ENCODE measurements at places on chromosomes 13 and 19.

- H3K36me3 ChIP-seq = no peaks in the 10 kb centered on the region
- peak overlapping the region; percentile 96 for H3K27ac ChIP-seq
- no peak for DNase-seq
- H3K4me3 ChIP-seq = peak overlapping the region; percentile 91
Observed at GRCh38 chr19:11088506-11089253, 583 bp upstream of the LDLR start.

- no peak overlapping the region for H3K27ac ChIP-seq
- H3K4me1 ChIP-seq = no peaks in the 10 kb centered on the region
- no peaks in the 10 kb centered on the region for H3K27me3 ChIP-seq
- H3K36me3 ChIP-seq = no peaks in the 10 kb centered on the region
- DNase-seq = no peak
Observed at GRCh38 chr13:71513411-71514033, 353.5 kb downstream of the DACH1 start.

GRCh38 chr19:14022469-14022868 is 5.5 kb upstream of the RLN3 start:
- H3K4me3 ChIP-seq = no peak overlapping the region
- H3K27me3 ChIP-seq = no peaks in the 10 kb centered on the region
- no peak for DNase-seq
- H3K27ac ChIP-seq = no peak overlapping the region
- no peaks in the 10 kb centered on the region for H3K36me3 ChIP-seq

GRCh38 chr13:110634558-110634957 is 19.2 kb downstream of the NAXD start:
- H3K4me1 ChIP-seq = peaks cover 10% of the 10 kb centered on the region
- no peak for DNase-seq
- H3K36me3 ChIP-seq = no peaks in the 10 kb centered on the region

- H3K4me3 ChIP-seq = no peak overlapping the region
- no peaks in the 10 kb centered on the region for H3K4me1 ChIP-seq
- H3K36me3 ChIP-seq = no peaks in the 10 kb centered on the region
- no peak for DNase-seq
Observed at GRCh38 chr13:51243832-51244231, 21.6 kb downstream of the FAM124A start.

DNA sequence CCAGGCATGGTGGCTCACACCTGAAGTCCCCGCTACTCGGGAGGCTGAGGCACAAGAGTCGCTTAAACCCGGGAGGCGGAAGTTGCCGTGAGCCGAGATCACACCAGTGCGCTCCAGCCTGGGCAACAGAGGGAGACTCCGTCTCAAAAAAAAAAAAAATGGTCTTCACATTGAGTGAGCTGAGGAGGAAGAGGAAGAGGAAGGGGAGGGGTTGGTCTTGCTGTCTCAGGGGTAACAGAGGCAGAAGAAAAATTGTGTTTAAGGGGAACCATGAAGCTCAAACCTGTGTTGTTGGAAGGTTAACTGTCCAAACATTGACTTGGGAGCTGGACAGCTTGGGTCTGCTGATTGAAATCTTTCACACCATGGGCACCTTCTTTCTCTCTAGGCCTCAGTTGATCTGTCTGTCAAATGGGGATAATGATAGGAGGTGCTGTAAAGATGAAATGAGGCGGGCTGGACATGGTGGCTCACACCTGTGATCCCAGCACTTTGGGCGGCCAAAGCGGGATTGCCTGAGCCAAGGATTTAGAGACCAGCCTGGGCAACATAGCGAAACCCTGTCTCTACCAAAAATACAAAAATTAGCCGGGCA is 9.8 kb upstream of the SLC44A2 start:
- peak overlapping the region; percentile 44 for H3K4me3 ChIP-seq
- peak overlapping the region; percentile 82 for H3K27ac ChIP-seq
- DNase-seq = no peak

DNA sequence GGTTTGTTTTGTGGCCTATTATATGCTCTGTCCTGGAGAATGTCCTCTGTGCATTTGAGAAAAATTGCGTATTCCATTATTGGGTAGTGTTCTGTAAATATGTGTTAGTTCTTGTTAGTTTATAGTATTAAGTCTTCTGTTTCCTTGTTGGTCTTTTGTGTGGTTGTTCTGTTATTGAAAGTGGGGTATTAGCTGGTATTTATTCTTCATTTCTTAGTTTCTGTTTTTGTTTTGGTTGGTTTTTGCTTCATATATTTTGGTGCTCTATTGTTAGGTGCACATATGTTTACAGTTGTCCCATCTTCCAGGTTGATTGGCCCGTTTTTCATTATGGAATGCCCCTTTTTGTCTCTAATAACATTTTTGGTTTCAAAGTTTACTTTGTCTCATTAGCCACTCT is 77.3 kb downstream of the DNAJC15 start:
- no peak for DNase-seq
- peaks cover 6% of the 10 kb centered on the region for H3K36me3 ChIP-seq
- no peaks in the 10 kb centered on the region for H3K27me3 ChIP-seq
- no peak overlapping the region for H3K27ac ChIP-seq

- H3K4me3 ChIP-seq = no peak overlapping the region
- H3K27me3 ChIP-seq = peaks cover 5% of the 10 kb centered on the region
- no peak for DNase-seq
- H3K27ac ChIP-seq = no peak overlapping the region
Observed at GRCh38 chr13:51318015-51318414, 21.5 kb upstream of the SERPINE3 start.

DNA sequence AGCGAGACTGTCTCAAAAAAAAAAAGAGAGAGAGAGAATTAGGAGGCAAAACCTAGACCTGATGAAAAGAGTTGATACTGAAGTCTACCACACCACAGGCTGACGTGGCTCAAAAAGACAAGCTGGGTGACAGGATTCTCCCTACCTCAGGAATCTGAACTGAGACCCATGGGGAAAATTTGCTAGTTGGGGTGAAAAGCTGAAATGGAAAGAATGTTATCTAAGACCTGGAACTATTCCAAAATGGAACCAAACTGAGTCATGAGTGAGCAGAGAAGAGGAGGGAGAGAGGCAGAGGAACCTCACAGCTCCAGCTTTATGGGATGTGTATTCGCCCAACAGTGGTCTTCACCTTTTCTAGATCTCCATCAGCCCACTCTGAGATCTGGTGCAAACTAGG is 11.7 kb downstream of the SMG9 start:
- H3K27me3 ChIP-seq = no peaks in the 10 kb centered on the region
- DNase-seq = no peak
- peak overlapping the region; percentile 39 for H3K27ac ChIP-seq
- peaks cover 38% of the 10 kb centered on the region for H3K36me3 ChIP-seq
- no peak overlapping the region for H3K4me3 ChIP-seq
- peaks cover 20% of the 10 kb centered on the region for H3K4me1 ChIP-seq

DNA sequence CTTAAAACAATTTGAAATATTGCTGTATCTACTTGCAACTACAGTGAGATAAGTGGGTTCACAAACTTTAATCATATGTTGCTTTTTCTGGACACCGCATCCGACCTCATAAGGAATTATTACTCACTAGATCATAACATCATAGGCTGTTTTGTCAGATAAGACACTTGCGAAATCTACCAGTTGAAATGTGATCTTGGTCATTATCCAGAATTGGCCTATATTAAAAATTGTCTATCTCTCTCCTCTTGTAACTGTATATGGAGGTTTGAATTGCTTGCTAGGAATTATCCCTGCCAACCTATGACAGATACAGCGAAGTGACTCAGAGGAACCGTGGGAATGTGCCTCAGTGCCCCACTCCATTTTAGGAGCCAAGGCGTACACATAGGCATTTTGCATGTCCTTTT is 117.0 kb upstream of the POSTN start:
- no peak overlapping the region for H3K4me3 ChIP-seq
- H3K27ac ChIP-seq = no peak overlapping the region
- DNase-seq = no peak
- peaks cover 4% of the 10 kb centered on the region for H3K36me3 ChIP-seq
- no peaks in the 10 kb centered on the region for H3K4me1 ChIP-seq

GRCh38 chr13:30971575-30971974 is 39.1 kb downstream of the TEX26 start:
- no peaks in the 10 kb centered on the region for H3K4me1 ChIP-seq
- H3K36me3 ChIP-seq = no peaks in the 10 kb centered on the region
- DNase-seq = no peak
- no peak overlapping the region for H3K27ac ChIP-seq

DNA sequence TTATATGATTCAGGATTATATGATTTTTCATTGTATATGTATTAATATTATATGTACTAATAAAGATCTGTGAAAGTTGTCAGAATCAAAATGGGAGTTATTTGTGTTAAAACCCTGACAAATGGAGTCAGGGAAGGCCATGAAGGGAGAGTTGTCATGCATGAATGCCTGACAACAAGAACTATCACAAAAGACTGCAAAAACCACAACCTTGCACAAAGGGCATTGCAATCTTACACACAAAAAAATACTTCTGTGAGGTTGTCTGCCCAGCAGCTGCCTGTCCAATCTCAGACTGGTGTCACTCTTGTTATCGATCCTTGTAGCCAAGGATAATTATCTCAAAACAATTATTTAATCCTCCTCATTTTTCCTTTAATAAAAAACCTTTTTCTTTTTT is 21.2 kb upstream of the RBM26 start:
- no peak for DNase-seq
- H3K36me3 ChIP-seq = no peaks in the 10 kb centered on the region
- H3K4me3 ChIP-seq = no peak overlapping the region
- peaks cover 8% of the 10 kb centered on the region for H3K4me1 ChIP-seq
- H3K27me3 ChIP-seq = no peaks in the 10 kb centered on the region
- H3K27ac ChIP-seq = no peak overlapping the region

GRCh38 chr19:34991542-34992333 is 8.4 kb upstream of the GRAMD1A start:
- no peak overlapping the region for H3K27ac ChIP-seq
- peak overlapping the region; percentile 63 for H3K4me3 ChIP-seq
- H3K4me1 ChIP-seq = peaks cover 27% of the 10 kb centered on the region
- no peaks in the 10 kb centered on the region for H3K27me3 ChIP-seq

DNA sequence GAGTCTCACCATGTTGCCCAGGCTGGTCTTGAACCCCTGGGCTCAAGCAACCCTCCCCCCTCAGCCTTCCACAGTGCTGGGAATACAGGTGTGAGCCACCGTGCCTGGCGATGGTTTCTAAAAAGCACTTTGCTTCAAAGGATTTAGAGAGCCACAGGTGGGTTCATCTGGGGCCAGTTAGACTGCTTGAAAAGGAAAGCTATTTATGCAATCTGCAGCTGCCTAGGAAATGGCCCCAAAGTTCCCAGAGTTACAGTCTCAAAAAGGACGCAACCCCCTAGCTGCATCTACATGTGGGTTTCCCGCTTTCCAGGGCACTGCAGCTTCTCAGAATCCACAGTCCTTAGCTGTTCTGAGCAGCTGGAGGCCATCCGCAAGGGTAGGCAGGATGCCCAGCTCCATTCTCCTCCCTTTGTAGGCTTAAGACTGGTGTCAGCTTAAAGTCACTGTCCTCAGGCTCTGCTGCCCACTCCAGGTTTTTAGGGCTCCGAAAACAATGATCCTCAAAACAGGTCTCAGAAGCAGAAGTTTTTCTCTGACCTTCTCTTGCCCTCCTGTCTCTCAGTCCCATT is 41.4 kb downstream of the ZNF823 start:
- no peak overlapping the region for H3K4me3 ChIP-seq
- no peaks in the 10 kb centered on the region for H3K36me3 ChIP-seq
- peaks cover 18% of the 10 kb centered on the region for H3K27me3 ChIP-seq
- H3K27ac ChIP-seq = no peak overlapping the region

- H3K36me3 ChIP-seq = no peaks in the 10 kb centered on the region
- H3K4me3 ChIP-seq = no peak overlapping the region
- H3K27ac ChIP-seq = no peak overlapping the region
- H3K27me3 ChIP-seq = no peaks in the 10 kb centered on the region
- no peaks in the 10 kb centered on the region for H3K4me1 ChIP-seq
- no peak for DNase-seq
Observed at GRCh38 chr19:55492362-55492944, 4.2 kb downstream of the SSC5D start.

GRCh38 chr13:90773681-90774080 is 573.8 kb upstream of the MIR17HG start:
- no peak for DNase-seq
- H3K27ac ChIP-seq = no peak overlapping the region
- no peaks in the 10 kb centered on the region for H3K4me1 ChIP-seq
- H3K4me3 ChIP-seq = no peak overlapping the region

DNA sequence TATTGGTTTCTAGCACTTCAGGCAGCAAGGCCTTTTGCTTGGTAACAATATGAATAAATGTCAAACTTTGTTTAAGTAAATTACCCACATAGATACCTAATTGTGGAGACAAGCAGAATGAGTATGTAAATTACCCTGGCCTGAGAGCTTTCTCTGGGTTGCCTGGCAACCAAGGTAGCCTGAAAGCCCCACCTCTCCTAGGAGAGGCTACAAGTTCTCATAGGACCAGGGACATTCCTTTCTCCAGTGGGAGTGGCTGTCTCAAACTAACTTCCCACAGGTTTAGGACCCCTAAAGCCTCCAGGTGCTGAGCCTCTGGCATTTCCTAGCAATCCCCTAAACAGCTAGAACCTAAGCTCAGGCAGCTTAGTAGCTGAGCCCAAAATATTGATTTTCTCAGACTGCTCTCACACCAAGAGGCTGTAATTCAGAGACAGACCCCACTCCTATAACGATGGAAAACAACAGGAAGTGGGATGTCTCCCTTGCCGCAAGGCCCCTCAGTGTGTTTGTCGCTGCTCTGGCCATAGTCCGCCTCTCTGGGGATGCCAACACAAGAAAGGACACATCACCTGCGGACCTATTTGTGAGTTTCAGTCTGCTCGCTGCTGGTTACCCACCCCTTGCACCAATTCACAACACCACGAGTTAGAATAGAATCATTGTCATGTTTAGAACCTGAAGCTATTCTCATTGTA is 207.3 kb downstream of the DLEU7 start:
- H3K4me3 ChIP-seq = no peak overlapping the region
- DNase-seq = no peak
- H3K36me3 ChIP-seq = no peaks in the 10 kb centered on the region
- peaks cover 3% of the 10 kb centered on the region for H3K27me3 ChIP-seq

DNA sequence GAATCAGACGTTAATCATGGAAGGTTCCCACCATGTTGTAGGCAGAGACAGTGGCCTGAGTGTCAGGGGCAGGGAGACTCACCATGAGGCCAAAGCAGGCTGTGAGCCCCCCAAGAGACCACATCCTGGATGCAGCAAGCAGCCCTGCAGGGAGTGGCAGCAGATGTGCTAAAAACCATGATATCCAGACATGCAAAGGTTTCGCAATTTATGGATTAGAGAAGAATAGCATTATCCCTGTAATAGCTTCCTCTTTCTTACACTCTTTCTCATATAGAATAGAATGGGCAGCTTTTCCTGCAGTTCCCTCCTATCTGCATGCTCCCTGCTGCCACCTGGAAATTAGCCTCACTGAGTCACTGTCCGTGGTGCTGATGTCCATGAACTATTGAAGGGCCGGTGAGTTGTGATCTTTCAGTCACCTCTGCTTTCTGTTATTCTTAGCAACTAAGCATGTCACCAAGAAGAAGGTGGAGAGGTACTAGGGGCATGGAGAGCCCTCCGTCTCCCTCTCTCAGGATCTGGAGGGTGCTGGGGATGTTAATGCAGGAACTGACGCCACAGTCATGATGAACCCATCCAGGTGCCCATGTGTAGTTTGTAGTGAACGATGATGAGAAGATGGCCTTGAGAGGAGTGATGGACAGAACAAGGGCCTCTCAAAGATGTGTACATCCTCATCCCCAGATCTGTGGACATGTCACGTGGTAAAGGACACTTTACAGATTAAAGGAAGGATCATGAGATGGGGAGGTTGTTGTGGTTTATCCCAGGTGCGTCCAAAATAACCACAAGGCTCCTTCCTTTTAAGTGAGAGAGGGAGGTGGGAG is 9.9 kb downstream of the CEACAM4 start:
- DNase-seq = no peak
- H3K27ac ChIP-seq = no peak overlapping the region
- H3K27me3 ChIP-seq = peaks cover 22% of the 10 kb centered on the region
- no peak overlapping the region for H3K4me3 ChIP-seq
- H3K36me3 ChIP-seq = no peaks in the 10 kb centered on the region

All from natural killer cell treated with Interleukin-12 subunit alpha and Interleukin-12 subunit beta and Interleukin-15 and Interleukin-18, amount 100 ng/mL, for 72 hours (primary cell).